ENCODE measurements at places on chromosomes 4 and X.
A peak's percentile ranks its signal among the peaks of the same experiment; 100 is the strongest.

DNA sequence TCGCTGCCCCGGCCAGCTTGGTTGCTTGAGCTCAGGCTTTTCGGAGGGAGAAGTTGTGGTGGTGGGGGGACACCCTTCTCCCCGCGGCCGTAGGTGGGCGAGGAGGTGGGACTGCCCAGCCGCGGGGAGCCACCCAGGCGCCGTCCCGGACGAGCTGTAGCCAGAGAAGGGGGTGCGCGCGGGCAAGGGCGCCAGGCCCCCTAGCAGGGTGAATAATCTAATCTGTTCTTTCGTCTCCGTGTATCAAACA, 3.1 kb downstream of the MID1IP1 start:
- DNase-seq: no peak

GRCh38 chrX:124239911-124240310, 92.5 kb upstream of the TEX13D start:
- DNase-seq: no peak

GRCh38 chrX:49197543-49198087, 2.4 kb downstream of the SYP start:
- no peak for DNase-seq

DNA sequence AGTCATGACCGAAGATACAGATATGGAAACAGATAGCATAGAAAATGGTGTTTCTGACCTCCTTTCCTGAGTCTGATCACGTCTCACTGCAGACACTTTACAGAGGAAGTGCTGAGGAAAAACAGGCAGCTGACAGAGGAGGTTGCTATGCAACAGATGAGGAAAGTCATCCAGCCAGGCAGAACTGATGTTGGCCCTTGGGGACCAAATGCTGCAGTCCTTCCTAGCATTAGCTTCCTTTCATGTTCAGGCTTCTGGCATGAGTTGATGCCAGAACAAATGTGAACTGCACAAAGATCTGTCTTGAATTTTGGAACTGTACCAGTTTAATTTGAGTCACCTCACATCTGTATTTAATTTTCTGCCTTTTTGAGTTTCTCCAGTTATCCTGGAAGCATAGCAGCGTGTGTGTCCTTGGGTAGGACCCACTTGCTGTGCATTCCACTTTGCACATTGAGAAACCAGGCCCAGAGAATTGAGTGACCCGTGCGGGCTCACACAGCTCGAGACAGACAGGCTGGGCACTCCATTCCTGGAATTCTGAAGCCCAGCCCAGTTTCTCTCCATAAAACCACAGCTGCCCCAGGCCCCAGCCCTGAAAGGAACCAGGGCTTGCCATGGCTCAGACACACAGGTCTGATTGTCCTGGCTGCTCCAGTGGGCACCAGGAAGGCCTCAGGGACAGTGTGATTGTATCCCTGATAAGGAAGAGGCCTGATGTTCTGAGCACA, 1.4 kb upstream of the MAGED1 start:
- peak; percentile 45 for DNase-seq

- no peak for DNase-seq
These were observed 6.2 kb downstream of the CSF2RA start for GRCh38 chrX:1274786-1275185.

- no peak for DNase-seq
These were observed 836.5 kb upstream of the HTR2C start for GRCh38 chrX:113747274-113747973.

DNA sequence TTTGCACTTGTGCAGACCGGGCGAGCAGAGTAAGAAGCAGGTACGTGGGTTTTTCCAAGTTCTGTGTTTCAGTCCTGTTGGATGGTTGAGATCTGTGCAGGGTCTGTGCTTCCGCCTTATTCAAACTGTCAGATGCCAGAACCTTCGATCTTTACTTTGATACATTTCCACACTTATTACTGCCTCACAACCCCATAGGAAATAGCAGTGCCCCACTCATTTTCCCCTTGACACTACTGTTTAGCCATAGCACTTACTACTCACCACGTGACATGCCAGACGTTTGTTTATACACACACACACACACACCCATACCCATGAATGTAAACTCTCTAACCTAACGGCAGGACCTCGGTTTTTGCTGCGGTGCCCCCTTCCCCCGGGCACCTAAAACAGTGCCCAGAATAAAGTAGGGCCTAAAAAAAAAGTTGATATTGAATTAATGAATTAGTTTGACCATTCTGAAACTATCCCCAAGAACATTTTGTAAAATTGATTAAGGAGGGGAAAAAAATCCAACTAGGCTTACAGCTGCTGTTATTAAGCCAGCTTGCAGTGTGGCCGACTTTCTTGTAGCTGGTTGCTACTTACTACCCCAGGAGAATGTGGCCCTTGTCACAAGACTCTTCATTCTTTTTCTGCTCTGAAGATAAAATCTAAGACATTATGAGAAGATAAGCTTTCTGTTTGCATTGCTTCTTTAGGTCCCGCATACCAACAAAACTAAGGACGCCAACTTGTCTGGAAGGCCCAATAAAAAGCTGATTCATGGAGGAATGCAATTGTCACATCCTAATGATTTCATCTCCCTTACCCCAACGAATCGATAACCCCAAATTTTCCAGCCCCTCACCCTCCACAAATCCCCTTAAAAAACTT, 704 bp upstream of the SEPSECS start:
- no peak for DNase-seq

- DNase-seq: no peak
These were observed 18.3 kb downstream of the G3BP2 start for GRCh38 chr4:75654905-75655304.

DNA sequence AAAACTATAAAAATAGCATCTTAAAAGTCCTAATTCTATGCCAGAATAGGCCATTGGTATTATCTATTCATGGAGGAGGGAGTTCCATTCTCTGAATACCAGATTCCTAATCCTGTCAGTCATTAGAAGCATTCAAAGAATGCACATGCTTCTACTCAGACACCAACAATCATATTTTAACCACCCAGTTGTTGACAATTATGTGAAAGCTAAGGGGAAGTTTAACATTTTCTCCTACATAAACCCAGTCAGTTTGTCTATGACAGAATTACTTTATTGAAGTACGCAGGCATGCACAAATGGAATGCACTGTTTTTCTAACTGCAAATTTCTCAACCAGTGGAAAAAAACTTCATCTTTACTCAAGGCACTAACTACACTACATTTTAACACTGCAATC, 69.6 kb upstream of the MTNR1A start:
- peak; percentile 34 for DNase-seq

GRCh38 chr4:55323375-55323774, 22.7 kb upstream of the SRD5A3 start:
- no peak for DNase-seq

DNA sequence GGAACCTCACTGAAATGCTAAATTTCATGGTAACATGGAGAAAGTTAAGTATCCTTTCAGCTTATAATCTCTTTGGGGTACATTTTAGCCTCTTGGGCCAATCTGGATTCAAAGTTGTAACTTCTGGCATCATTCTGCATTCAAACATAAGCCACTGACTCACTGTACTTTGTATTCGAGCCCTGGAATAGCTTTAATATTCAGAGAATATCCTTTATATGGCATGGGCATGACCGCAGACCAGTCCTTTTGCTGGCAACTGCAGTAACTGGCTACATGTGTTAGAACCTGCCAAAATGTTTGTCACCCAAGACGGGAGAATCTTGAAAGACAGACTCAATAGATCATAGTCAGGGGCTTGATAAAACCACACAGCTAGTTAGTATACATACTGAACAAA, 3.3 kb downstream of the GASK1B start:
- no peak for DNase-seq

GRCh38 chr4:26763648-26764047, 97.0 kb upstream of the STIM2 start:
- no peak for DNase-seq

DNA sequence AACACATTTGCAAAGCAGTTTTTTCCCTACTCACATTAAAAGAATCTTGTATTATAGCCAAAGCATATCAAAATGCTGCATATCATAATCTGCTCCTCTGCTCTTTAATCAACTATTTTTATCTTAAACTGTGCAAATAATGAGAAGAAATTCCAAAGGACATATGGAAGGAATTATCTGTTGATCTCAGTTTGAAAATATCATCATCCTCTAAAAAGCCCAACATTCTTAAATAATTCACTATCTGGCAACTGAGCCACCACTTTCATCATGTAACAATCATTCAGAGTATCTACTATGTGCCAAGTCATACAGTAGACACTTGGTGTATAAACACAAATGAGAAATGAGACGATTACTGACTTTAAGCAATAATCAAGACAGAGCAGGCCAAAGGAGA, 63.0 kb downstream of the PRSS12 start:
- DNase-seq: peak; percentile 60

GRCh38 chrX:56057325-56057724, 174.8 kb upstream of the KLF8 start:
- no peak for DNase-seq

- no peak for DNase-seq
These were observed 71.2 kb downstream of the SLC10A7 start for GRCh38 chr4:146450524-146450923.

DNA sequence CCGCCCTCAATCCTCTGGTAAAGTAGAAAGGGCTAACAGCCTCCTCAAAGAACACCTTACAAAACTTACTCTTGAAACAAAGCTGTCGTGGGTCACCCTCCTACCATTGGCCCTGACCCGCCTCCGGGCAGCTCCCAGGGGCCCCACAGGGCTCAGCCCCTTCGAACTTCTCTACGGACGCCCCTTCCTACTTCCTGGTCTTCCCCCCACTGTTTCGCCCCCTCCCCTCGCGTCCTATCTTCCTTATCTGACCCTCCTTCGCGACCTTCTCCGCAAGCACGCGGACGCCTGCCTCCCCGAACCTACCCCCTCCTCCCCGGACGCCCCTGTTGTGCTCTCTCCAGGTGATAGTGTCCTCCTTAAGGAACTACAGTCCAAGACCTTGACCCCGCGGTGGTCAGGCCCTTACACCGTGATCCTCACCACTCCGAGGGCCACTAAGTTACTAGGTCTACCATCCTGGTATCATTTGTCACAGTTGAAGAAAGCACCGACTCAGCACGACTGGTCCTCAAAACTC, 963.1 kb downstream of the RPA4 start:
- no peak for DNase-seq

DNA sequence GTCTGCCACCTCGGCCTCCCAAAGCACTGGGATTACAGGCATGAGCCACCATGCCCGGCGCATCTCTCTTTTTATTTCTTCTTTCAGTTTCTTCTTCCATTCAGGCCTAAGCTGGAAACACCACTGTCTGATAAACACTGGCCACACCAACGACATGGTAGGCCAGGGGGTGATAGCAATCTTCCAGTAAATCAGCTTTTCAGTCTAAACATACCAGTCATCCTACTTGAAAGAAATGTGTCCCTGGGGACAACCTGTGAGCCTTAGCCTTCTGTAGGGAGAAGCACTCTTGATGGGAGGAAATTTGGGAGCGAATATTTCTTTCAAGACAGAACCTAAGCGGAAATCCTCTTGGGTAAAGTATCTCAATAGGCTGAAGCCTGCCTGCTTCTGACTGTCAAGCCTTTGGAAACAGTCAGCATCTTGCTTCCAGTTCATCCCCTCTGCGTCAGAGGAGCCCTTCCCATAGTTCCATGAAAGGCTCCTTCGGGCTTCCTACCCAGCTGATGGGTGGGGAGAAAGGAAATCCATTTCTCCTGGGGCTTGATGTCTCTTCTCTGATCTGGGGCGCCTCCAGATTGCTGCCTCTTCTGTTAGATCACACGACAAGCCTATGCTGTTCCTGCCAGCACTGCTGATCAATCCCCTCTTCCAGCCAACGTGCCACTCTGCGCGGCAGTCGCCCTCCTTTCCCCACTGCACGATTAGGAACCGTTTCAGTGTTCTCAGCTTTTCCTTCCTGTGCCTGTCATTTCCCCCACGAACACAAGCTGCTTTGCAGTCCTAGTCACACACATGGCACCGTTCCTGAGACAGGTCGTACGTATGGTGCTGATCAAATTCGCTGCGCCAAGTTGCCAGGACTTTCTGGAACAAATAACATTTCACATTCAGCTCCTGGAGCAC, 49.5 kb upstream of the CBR4 start:
- DNase-seq: no peak

GRCh38 chrX:16552546-16552945, 97.4 kb upstream of the S100G start:
- no peak for DNase-seq

DNA sequence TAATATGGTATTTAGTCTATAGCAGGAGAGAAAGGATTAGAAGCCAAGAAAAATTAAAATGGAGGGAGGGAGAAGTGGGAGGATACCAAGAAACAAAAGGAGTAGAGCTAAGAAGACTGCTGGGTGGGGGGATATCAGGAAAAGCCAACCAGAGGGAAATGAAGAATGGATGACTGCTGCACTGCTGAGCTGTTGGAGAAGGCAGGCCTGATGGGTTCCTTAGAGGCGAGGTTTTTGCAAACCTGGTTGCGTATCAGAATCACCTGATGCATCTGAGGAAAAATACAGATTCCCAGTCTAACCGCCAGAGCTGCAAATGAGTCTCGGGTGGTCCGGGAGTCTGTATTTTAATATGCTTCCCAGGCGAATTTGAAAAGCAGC, 1.5 kb downstream of the PGRMC1 start:
- DNase-seq: no peak

DNA sequence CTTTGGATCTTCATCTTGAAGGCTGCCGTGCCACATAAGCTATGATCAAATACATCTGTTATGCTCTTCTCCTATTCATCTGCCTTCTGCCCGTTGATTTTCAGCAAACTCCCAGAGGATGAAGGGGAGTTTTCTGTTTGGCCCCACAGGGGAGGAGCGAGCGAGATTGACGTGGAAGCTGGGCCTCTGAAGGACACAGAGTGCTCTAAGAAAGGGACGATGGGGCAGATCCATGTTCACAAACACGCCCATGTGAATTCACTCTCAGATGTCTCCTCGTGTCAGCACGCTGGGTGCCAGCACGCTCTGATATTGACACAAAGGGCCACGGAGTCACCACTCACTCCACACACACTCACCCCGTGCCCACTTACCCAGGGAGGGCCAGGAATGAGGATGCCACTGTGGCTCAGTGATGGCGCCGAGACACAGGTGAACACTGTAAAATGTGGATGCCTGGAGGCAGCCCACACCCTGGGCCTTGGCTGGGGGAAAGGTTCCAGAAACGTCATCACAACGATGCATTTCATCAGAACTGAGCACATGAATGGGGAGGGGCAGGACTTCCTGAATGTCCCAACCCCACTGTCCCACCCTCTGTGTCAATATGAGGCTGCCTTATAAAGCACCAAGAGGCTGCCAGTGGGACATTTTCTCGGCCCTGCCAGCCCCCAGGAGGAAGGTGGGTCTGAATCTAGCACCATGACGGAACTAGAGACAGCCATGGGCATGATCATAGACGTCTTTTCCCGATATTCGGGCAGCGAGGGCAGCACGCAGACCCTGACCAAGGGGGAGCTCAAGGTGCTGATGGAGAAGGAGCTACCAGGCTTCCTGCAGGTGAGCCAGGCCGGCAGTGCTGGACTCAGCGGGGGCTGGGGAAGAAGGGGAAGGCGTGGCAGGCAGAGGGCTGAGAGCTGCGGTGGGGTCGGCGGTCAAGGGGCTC, at the start of gene S100P:
S100P (plus strand) TSS at position 648 of the 946 bp plus-strand sequence; CDS start at position 703, 55 bp downstream.
- no peak for DNase-seq

DNA sequence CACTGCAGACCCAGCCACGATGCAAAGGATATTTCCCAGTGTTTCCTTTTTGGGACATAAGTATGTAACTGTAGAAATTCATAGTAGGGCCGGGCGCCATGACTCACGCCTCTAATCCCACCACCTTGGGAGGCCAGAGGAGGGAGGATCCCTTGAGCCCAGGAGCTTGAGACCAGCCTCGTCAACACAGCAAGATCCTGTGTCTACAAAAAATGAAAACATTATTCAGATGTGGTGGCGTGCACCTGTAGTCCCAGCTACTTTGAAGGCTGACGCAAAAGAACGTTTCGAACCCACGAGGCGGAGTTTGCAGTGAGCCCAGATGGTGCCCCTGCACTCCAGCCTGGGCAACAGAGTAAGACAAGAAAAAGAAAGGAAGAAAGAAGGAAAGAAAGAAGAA, 49.2 kb downstream of the CRLF2 start:
- DNase-seq: no peak
